ENCODE measurements at places on chromosomes 1 and 21.
A peak's percentile ranks its signal among the peaks of the same experiment; 100 is the strongest.

DNA sequence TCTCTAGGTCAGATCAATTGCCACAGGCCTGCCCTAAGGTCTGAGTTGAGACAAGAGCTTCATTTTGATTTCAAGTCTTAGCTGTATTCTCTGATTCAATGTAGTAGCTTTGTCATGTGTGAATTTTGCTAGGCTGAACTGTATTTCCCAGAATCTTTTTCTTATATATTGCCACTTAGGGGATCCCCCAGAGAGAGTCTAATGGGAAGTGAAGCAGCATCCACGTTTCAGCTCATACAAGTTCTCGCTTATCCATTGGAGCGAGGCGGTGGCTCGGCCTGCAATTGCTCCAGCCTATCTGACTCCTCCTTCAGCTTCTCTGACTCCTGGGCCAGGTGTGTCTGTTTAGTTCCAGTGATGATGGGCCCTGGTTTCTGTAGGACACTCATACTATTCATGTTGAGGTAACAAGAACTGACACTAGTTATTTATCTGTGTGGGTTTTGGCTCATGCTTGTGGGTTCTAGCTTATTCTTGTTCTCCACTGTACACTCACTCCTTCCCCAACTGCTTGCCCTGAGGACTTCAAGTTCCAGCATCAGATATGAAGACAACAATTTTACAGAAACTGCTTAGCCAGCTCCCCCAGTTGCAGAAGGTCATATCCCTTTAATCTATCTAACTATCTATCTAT lies 48.2 kb downstream of the TBX19 start:
- DNase-seq, result no peak

DNA sequence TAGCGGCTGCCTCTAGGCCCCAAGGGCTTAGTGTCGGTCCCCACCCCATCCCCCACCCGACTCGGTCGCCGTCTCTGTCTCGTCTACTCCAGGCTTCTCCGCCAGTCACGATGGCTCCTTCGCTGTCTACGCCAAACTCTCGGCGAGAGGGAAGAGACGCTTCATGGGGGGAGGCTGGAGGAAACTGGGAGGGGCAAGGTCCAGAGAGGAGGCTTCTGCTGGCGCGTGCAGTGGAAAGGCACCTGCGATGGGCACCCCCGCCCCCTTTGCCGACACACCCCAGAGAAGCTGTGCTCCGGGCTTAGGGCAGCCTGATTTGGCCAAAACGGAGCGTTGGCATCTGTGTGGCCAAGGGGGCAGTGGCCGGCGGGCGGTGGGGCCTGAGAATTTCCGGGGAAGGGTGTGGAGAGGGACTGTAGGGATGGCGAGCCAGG lies 1.2 kb upstream of the CSMD2 start:
- DNase-seq, result no peak

DNA sequence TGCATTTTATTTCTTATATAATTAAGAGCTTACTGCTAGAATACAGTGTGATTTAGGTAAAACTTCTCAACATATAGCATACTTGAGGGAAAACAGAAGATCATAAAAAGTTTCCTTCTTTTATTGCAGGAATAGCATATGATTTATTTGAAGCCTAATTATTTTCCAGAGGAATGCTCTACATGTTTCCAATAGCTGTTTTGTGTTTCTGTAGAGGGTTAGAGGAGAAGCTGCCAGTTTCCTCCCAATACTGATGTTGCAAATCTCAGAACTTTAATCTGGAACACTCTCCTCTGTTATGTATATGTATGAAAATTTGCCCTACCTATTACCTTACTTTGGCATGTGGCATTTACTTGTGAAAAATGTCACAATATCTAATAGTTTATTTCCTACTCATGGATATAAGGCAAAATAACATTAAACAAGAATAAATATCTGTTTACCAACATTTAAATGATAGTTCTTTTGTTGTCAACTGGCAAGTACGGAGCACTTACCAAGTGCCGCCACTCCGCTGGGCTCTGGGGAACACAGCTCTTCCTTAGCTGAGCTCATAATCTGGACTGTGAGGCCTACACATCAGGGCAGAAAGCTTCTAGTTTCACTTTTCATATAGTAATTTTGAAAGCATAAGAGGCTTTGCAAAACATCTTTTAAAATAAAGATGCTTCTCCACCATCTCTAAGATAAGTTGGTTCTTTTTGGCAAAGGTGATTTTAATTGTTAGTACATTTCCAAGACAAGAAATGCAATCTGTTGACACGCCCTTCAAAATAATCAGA lies 239.8 kb upstream of the C1orf105 start:
- DNase-seq, result no peak

GRCh38 chr1:200174525-200175295 lies 147.2 kb downstream of the NR5A2 start:
- no peak for DNase-seq

DNA sequence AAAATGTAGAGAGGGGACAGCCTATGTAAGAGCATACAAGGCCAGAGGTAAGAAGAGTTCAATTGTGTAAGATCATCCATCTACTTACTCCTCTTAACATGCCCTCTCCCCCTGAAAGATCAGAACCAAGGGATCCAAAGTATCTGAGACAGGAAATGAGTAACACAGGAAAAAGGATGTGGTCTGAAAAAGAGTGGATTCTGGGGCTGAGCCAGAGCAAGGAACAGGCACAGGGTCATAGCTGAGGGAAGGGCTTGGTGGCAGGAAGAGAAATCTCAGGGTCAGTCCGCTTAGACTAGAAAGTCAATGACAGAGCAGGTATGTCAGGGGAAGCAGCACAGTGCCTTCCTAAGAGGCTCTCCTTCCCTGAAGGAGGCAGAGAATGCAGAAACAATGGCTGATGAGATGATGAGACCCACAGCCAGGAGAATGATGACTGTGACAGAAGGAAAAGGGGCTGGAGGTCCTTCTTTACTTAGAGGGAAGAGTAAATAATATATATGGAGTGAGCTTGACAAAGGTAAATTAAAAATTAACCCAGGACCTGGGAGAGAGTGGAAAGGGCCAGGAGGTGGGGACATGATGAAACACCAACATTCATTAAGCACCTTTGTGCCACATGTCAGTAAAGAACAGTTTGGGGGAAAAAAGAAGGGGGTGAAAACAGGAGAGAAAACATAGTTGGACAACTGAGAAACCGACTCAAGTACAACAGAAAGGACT lies 26.2 kb upstream of the A3GALT2 start:
- peak; percentile 89 for DNase-seq

DNA sequence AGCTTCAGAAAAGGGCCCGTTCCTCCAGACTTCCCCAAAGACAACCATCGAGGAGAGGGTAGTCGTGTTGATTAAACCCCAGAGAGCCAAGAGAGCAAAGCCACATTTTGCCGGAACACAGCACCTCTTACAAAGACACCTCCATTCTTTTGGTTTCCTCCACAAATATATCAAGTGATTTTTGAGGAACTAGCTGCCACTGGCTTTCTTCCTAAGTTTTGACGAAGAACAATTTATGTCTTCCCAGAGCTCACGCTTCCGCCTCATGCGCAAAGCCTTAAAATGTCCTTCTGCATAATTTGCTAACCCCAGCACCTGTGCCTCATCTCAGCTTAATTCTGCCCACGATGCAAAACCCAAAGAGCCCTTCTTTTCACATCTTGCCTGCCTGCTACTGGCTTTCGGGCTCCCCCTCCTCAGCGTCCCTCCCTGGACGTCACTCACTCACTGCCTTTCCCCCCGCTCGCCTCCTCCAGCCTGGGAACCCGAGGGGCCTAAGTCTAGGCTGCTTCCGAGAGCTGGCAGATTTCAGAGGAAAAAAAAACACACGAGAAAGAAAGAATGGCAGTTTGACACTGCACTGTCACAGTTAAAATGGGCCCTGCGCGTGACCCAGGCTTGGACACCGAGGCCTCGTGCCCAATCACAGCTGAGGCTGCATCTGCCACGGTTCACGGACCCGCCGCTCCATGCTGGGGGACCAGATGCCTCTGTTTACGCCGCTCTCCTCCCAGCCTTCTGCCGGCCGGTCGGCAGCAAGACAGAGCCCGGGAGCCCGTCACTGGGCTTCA lies 77.6 kb upstream of the IFNAR2 start:
- no peak for DNase-seq

DNA sequence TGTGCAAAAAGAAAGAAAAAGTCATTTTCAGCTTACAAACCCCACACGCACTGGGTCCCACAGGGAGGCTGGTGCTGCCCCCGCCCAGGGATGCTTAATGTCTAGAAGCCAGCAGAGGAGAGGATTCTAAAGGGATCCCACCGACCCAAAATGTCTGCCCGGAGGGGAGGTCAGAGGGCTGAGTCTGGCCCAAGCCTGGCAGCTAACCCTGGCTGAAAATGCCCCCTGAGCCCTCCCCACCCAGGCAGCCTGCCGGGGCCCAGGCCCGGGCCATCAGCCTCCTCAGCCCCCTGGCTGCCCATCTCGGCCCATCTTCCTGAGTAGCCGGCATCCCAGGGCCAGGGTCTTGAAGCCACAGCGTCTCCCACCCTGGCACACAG lies 33.5 kb downstream of the ACOT7 start:
- no peak for DNase-seq

- DNase-seq, result no peak
These were observed 33.5 kb upstream of the TARBP1 start for GRCh38 chr1:234512451-234512861.

- no peak for DNase-seq
These were observed 39.1 kb downstream of the KCNC4 start for GRCh38 chr1:110249256-110249655.

DNA sequence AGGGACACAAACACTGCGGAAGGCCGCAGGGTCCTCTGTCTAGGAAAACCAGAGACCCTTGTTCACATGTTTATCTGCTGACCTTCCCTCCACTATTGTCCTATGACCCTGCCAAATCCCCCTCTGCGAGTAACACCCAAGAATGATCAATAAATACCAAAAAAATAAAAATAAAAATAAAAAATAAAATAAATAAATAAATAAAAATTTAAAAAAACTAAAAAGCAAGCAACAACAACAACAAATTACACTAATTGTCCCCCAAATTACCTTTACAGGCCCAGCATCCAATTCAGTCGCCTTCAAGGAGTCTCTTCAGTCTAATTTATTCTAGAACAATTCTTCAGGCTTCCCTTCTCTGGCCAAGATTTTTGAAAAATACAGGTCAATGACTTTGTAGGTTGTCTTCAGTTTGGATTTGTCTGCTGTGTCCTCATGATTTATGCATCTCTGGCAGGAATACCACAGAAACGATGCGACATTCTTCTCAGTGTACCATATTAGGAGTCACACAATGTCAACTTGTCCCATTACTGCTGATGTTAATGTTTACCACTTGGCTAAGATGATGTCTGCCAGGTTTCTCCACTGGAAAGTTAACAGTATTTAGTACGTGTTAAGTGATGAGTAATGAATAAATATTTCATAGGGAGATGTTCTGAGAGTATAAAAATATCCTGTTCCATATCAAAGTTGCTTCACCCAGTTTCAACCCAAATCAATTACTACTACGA lies 20.3 kb upstream of the BMP8B start:
- no peak for DNase-seq

DNA sequence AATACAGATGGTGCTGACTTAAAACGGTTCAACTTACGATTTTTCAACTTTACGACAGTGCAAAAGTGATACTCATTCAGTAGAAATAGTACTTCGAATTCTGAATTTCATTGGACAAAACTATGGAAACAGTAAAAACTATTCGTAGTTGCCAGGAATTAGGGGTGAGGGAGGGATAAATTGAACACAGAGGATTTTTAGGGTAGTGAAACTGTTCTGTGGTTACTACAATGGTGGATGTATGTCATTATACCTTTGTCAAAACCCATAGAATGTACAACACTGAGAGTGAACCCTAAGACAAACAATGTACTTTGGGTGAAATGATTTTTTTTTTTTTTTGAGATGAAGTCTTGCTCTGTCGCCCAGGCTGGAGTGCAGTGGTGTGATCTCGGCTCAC lies 7.5 kb downstream of the DDR2 start:
- DNase-seq, result no peak

DNA sequence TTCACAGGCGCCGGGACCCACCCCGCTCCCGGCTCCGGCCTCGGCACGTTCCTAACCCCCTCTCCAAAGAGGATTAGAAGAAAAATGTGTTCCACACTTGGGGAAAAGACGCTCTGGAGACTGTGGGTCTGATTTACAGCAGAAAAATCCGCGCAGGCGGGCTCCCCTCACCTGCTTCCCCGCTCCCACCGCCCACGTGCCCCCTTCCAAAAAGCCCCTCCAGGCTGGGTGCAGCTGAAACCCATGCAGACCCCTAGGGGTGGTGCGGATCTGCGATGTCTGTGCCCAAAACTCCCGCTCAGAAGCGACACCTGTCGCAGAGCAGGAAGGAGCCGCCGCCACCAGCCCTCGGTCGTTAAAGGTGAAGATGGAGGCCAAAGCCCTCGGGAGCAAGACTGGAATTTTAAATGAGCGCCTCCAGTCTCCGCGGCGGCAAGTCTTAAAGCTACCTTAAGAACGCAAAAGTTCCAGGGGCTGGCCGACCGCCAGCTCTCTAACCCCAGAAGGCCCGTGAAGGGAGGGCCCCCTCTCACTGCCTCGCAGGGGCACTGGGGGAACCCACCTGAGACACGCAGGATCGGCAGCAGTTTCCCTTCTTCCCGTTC lies 688 bp upstream of the CHD5 start:
- DNase-seq, result no peak

GRCh38 chr1:190634134-190634533 lies 156.5 kb upstream of the BRINP3 start:
- no peak for DNase-seq

- DNase-seq, result no peak
These were observed 16.3 kb upstream of the ADAMTSL4 start for GRCh38 chr1:150532860-150533259.

DNA sequence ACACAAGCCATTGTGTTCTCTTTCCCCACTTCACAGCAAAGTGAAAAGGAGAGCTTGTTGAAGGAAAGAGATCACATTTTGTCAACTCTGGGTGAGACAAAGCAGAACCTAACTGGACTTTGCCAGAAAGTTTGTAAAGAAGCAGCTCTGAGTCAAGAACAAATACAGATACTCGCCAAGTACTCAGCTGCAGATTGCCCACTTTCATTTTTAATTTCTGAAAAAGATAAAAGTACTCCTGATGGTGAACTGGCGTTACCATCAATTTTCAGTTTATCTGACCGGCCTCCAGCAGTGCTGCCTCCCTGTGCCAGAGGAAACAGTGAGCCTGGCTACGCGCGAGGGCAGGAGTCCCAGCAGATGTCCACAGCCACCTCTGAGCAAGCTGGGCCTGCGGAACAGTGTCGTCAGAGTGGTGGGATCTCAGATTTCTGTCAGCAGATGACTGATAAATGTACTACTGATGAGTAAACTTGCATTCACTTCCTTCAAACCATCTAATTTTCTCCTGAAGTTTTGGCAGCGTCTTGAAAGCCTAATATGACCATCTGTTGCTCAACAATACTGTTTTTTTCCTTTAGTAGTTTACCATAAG lies 43.7 kb downstream of the BACH1 start:
- DNase-seq, result no peak
